ENCODE measurements at places on chromosomes 2 and 18.
A peak's percentile ranks its signal among the peaks of the same experiment; 100 is the strongest.

DNA sequence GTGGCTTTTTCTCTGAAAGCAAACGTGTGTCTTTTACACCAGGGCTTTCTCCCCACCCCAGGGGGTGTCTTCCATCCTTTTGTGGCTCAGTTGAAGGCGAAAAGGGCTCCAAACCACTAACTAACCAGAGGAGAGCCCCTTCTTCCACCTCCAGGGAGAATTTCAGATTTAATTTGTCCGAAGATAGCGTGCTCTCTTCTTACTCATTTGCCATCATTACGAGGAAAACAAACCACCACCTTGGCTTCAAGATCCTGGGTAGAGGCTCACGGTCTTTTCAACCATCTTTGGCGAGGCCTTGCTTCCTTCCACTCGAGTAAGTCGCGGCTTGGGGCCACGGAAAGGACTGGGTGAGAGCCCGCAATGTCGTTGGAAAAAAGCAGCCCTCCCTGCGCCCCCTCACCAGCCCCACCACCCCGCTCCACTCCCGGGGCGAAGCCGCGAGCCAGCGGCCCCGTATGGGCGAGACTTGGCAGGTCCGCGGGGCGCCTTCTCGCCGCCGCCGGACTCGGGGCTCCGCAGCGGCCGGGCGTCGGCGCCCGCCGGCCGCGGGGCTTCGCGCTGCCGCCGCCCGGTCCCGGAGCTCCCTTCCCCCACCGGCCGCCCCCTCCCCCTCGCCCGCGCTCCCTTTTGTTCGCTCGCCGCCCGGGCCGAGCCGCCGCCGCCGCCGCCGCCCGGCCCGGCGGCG, 1.7 kb upstream of the ZNF532 start:
- no peak for DNase-seq

DNA sequence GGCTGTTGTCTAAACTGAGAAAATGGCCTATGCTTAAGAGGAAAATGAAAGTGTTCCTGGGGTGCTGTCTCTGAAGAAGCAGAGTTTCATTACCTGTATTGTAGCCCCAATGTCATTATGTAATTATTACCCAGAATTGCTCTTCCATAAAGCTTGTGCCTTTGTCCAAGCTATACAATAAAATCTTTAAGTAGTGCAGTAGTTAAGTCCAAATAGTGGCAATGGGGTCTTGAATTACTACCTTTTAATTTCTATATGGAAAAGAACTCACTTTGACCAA, 13.8 kb upstream of the ALLC start:
- DNase-seq: no peak

DNA sequence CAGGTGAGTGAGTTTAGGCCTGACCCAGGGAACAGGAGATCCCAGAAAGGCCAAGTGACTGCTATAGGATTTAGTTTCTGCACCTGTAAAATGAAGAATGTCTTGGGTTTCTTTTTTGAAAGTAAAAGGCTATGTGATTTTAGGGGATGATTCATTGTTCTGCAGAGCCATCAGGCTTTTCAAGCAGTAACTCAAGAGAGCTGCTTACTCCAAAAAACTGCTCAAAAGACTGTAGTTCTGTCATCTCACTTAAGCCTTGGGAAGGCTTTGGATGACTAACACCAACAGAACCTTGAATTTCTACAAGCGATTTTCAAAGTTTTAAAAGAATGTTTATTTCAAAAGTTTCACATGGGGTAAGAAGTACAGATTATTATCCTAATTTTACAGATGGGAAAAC, 165.1 kb downstream of the HAUS1 start:
- DNase-seq: no peak

DNA sequence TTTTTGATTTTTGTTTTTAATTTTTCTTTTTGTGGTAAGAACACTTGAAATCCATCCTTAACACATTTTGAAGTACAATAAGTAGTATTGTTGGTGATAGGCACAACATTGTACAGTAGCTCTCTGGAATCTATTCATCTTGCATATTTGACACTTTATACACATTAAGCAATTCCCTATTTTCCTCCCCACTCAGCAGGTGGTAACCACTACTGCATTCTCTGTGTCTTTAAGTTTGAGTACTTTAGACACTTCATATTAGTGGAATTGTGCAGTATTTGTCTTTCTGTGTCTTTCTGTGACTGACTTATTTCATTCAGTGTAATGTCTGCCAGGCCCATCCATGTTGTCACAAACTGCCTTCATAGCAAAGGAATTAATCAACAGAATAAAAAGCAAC, 471.7 kb upstream of the CDH20 start:
- DNase-seq: no peak

DNA sequence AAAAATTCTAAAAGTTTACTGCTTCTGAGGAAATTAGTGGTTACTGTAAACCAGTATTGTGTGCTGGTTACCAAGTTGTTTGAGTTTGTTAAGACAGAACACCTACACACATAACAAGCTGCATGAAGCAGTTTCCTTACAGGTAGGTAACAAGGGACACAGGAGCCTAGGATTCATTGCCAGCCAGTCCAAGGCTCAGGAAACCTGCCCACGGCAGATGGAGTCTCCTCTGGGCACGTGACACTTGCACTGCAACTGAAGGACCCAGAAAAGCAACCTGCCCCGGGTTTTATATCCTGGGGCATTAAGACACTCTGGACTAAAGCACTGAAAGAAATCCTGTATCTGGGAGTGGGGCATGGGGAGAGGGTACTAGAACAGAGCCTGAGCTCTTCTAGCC, 639.3 kb downstream of the ADCYAP1 start:
- no peak for DNase-seq

DNA sequence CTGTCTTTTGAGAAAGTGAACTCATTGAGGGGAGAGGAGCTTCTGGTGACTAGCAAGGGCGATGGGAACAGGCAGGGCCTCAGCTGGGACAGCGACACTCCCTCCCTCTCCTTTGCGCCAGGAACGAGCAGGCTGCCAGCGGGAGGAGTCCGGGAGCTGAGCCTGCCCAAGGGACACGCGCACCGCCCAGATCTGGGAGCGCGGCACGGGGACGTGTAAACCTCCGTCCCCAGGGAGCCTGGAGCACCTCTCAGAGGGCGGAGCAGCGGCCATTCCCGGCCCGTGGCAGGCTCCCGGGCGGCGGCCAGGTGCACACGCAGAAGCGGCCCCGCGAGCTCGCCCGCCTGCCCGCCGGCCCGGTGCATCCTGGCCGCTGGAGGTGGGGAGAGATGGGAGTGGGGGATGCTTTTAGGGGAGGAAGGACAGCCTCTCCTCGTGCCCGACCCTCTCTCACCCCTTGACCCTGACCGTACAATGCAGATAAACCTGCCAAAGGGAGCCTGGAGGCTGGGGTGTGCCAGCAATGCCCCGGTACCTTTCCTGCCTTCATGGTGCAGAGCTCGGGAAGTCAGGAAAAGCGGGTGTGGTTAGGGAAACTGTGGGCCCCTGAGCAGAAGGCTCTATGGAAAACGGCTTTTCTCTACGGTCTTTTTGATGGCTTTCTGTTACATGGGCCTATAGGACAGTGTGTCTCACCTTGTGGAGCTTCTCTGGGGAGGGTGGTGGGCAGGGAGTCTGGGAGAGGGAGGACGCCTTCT, 2.2 kb downstream of the AQP4 start:
- DNase-seq: no peak

- peak; percentile 69 for DNase-seq
Measured at GRCh38 chr2:165144315-165144714, 59.5 kb downstream of the SCN3A start.

GRCh38 chr2:224369028-224369632, 32.8 kb downstream of the FAM124B start:
- DNase-seq: peak; percentile 48

- DNase-seq: no peak
Measured at GRCh38 chr18:11665587-11665986, 23.5 kb upstream of the GNAL start.

DNA sequence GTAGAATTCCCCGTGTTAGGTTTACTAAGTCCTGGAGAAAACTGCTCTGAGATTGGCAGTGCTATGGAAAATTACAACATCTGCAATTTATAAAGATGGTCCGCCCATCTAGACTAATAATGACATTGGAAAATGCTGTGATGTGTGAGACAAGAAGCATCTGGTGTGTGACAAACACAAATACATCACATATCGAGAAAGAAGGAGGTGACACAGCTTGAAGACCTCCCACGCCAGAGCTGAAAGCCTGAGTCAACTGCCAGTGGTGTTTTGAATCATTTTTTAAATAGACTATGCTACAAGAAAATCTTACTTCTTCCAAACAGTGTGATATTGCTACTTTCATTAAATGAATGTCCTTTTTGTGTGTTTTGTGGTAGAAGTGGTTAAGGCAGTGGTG, 8.6 kb upstream of the ANO7 start:
- peak; percentile 18 for DNase-seq

DNA sequence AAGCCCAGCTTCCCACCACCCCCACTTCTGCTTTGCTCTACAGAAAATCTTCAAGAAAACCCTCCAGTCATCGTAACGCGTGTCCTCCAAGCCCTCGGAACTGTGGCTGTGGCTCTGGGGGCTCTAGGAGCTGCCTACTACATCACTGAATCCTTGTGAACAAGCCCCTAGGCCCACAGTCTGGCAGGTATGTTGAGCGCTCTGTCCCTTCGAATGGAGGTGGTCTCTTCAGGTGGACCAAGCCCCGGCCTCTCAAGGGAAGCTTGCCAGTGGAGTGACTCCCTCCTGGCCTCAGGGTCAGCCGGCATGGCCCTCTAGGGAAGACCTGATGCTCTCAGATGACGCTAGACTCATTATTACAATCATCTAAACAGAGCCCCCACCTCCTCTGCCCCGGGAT, 6.7 kb downstream of the SPATA3 start:
- no peak for DNase-seq

GRCh38 chr2:16666449-16666801, 791 bp upstream of the CYRIA start:
- peak; percentile 38 for DNase-seq

GRCh38 chr2:224885291-224885690, 157.0 kb downstream of the DOCK10 start:
- no peak for DNase-seq

DNA sequence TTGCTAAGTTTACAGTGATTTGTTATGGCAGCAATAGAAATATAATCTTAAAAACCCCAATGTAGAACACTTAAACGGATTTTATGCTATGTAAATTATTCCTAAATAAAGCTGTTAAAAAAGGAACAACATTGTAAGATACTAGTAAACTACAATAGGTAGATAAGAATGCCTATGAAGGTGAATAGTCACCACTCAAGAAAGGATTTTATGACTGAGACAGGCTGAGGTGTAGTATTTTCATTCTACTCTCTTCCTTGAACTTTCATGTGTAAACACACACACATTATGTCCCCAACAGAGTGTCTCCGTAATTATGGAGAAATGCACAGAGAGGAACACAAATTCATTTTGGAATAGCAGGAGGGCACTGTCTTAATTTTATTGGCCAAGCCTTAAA, 183.9 kb upstream of the ST6GAL2 start:
- no peak for DNase-seq

DNA sequence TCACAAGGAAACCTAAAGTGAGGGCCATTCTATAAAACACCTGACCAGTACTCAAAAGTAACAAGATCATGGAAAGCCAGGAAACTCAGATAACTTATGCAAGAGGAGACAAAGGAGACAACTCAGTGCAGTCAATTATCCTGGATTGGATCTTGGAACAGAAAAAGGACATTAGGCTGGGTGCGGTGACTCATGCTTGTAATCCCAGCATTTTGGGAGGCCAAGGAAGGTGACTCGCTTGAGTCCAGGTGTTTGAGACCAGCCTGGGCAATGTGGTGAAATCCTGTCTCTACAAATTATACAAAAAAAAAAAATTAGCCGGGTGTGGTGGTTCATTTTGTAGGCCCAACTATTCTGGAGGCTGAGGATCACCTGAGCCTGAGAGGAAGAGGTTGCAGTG, 424.5 kb upstream of the SPRED2 start:
- no peak for DNase-seq

DNA sequence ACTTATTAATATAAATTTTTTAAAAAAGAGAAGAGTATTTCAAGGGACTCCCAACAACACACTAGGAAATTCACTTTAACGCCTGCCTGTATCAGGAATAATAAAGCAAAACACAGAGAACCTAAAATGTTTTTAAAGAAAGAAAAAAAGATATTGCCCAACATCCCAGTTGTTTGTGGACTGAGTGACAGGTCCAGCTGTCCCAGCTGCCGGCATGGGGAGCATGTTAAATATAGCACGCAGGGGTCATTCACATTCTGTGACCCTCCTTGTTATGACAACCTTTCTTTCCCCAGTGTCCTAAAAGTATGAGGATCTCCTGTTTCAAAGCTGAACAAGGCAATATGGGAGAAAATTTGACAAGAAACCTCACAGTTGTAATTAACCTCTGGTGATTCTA, 4.4 kb downstream of the KLHL41 start:
- DNase-seq: no peak

DNA sequence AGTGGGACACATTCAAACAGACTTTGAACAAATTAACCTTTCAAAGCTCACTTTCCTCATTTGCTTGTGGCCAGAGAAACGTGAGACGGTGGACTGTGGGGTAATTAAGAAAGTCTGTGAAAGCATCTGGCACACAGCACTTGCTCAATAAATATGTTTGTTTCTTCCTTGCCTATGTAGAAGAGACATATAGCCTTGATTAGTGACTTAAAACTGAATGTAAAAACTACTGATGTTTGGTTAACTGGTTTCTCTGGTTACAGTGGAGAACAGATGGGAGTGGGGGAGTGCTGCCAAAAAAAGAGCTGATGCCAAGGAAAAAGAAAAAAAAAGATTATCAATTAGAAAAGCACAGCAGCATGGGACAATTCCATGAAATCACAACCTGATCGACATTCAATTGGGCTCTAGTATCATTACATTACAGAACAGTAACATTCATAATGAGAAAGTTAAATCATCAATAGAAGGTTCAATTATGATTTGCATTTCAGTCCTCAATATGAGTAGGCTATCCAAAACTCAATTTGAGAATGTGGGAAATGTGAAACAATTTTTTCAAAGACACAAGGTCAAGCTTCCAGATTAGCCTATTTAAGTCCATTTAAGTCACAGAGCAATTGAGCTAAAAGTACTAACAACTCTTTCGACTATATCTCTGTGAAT, 14.7 kb downstream of the CUL3 start:
- DNase-seq: no peak

- DNase-seq: no peak
Measured at GRCh38 chr2:215410932-215411285, 25.0 kb downstream of the FN1 start.

Measured in GM12865 (cell line).